NCI-H2081 (cell line): ENCODE measurements at places on chromosomes 6 and 20.

DNA sequence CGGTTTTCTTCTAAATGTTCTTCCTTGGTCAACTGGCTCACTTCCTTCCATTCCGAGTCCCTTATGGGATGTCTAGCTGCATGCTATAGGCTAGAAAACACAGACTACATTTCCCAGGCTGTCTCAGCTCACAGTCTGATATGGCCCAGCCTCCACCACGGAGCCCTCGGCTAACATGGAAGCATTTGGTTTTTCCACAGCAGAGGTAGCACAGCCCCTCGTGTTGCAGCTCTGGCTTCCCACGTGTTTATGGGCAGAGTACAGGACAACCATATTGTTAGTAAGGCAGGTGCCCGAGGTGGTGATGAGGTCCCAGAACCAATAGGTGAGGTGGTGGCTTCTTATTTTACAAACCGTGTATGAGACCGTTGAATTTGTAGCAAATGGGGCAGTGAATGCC is 8.7 kb downstream of the GPLD1 start:
- DNase-seq: no peak

DNA sequence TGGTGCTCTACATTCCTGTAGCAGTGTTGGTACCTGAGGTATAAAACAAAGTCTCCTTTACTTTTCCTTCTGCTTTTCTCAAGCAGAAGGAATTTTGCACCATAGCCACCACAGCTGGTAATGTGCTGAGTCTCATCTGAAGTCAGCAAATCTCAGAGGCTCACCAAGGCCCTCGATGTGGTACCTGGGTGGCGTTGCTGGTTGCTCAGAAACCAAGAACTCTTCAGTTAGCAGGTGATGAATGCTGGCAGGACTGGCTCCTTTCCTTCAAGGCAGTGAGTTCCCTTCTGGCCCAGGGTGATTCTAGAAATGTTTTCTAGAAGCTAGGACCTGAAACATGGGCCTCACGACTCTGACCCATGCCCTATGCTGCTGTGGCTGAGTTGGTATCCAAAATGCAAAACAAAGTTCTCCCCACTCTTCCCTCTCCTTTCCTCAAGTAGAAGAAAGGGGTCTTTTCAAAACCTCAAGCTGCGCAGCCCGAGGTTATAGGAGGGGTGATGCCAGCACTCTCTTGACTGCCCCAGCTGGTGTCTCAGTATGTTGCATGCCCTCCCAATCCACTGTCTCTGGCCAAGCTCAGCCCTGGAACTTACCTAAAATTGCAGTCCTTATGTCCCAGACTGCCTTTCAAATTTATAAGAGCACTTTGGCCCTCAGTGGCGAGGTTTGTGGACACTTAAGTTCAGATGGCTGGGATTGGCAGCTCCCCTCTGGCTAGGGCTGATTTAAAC is 592.3 kb downstream of the FRK start:
- DNase-seq: no peak

GRCh38 chr20:37337208-37337991 is 8.5 kb upstream of the SRC start:
- no peak for DNase-seq

GRCh38 chr6:58290177-58290576 is 972.7 kb downstream of the PRIM2 start:
- no peak for DNase-seq

GRCh38 chr6:87504441-87504840 is 31.7 kb downstream of the SLC35A1 start:
- no peak for DNase-seq

GRCh38 chr6:13873288-13874190 is 51.2 kb upstream of the RNF182 start:
- peak; percentile 83 for DNase-seq

GRCh38 chr6:109580519-109580918 is 97.5 kb upstream of the ZBTB24 start:
- DNase-seq: no peak

GRCh38 chr20:57289391-57290177 is 23.1 kb upstream of the BMP7 start:
- DNase-seq: no peak

GRCh38 chr6:108606250-108606690 is 45.6 kb downstream of the FOXO3 start:
- no peak for DNase-seq

DNA sequence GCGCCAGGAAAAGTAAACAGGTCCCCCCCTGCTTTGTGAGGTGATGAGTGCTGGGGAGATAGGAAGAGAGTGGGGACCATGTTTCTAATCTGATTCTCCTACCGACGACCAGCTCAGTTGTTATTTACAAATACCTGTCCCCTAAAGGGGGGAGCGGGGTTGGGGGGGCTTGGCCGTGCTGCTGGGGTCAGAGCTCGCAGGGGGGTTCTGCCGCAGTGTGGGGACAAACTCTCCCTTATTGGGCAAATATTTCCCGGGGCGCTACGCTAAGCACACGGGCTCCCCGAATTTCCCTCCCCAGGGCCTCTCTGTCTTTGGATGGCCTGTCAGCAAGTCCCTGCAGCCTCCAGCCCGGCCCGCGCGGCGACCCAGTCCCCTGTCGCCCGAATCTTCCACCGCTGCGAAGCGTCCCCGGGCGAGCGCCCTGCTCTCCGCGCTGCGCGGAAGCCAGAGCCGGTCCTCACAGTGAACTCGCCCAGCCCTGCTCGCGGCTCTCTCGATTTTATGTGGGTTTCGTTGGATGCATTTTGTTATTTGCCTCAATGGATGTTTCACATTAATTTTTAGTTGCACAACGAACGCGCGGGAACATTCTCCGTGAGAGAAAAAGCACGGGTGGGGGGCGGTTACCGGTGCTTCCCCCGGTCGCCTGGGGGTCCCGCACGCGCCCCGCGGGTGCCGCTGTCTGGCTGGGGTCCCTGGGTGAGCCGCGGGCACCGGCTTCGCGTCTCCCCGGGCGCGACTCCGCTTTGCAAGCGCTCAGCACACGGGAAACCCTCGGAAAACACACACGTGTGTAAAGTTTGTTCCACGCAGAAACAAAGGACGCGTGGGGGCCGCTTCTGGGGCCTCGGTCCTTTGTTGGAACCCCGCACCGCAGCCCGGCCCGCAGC is 1.5 kb upstream of the STX16 start:
- no peak for DNase-seq

DNA sequence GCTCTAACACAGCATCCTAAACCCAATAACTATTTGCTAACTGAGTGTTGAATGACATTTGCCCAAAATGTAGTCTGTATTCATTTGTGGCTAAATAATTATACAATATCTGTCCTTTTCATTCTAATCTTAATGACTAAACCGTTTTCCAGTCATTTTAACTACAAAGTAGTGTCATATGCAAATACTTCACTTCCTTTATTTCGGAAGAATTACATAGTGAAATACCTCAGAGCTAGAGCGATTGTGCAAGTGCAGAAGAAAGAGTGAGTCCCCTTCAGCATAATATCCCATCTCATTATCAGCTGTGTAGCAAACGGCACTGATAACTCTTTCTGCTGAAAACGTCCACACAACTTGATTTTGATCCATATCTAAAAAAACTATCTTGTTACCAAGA is 66.2 kb downstream of the ROS1 start:
- DNase-seq: no peak

- no peak for DNase-seq
Measured at GRCh38 chr6:3819161-3820110, 29.7 kb upstream of the FAM50B start.

DNA sequence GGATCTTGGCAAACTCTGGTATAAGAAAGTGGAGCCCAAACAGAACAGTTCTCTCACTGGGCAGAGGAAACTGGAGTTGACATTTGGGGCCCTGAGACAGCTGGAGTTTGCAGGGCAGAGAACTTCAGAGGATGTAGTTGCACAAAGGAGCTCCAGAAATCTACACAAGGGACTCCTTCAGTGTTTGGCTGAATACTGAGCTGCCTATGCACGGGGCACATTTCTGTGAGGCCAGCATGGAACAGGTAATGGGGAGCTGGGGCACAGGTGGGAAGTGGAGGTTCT is 169.3 kb downstream of the ANKRD60 start:
- no peak for DNase-seq
